ENCODE measurements at places on chromosomes 5 and 9.

- H3K4me3 ChIP-seq, result no peak overlapping the region
- no peak for DNase-seq
- no peak overlapping the region for H3K27ac ChIP-seq
These were observed 283.1 kb downstream of the EFNA5 start for GRCh38 chr5:107387526-107388140.

DNA sequence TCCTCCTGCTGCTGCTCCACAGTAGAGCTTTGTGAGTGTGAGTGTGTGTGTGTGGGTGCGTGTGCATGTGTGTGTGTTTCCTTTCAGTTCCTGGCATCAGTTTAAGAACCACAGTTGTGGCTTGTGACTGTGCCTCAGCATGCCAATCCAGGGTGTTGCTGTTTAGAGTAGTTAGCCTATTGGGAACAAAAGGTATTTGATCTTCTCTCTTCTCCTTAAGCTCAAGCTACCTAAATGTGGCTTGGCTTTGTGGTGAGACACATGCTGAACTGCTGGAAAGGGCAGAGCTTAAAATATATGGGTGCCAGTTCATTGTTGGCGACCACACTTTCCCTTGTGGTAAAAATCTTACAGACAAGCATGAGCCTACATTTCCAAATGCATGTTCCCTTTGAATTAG, 116.6 kb upstream of the BNC2 start:
- DNase-seq, result no peak
- H3K36me3 ChIP-seq, result no peaks in the 10 kb centered on the region
- no peaks in the 10 kb centered on the region for H3K27me3 ChIP-seq
- H3K27ac ChIP-seq, result no peak overlapping the region

GRCh38 chr5:81226286-81226685, 6.8 kb upstream of the CKMT2 start:
- no peak overlapping the region for H3K4me3 ChIP-seq
- no peaks in the 10 kb centered on the region for H3K4me1 ChIP-seq
- H3K27me3 ChIP-seq, result peaks cover 2% of the 10 kb centered on the region
- no peak for DNase-seq

DNA sequence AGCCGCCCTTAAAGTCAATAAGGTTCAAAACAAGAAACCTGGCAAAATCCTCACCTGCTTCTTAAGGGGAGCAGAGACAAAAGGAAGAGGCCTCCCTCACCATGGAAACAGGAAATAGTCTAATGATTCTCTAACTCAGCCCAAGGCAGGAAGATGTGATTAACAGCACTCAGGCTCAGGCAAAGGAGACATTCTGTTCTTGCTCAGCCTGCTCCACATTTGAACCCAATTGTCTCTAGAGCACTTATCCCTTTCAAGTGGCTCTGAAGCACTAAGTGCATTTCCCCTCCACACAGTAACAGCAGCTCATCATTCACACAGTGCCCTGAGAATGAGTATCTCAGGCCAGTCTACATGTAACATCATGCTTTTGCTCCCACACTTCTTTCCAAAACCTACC, 72.3 kb downstream of the NIPSNAP3B start:
- no peak overlapping the region for H3K27ac ChIP-seq
- H3K27me3 ChIP-seq, result no peaks in the 10 kb centered on the region
- H3K4me3 ChIP-seq, result no peak overlapping the region
- peaks cover 26% of the 10 kb centered on the region for H3K36me3 ChIP-seq
- no peak for DNase-seq
- H3K4me1 ChIP-seq, result no peaks in the 10 kb centered on the region

DNA sequence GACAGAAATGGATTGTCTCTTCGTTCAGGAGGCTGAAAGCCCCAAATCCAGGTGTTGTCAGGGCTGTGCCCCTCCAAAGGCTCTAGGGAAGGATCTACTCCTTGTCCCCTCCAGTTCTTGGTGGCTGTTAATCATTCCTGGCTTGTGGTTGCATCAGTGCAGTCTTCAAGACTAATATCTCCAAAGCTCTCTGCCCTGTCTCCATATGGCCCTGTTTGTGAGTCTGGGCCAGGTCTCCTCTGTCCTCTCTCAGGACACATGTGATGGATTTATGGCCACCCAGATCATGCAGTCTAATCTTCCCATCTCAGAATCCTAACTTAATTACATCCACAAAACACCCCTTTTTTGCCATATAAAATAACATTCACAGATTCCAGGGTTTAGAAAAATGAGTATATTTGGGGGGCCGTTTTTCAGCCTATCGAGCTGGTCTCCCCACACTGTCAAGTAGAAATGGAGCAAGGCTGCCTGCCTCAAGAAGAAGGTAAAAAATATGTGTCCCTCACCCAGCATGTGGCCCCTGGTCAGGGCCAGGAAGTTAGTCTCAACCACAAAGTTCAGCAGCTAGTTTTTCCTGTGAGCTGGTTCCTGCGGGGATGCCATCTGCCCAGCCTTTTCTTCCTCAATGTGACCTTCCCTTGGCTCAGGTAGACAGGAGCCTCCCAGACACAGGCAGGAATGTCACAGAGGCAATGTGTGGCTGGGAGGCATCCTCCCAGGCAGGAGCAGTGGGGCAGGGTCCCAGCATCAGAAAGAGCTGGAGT, 509.4 kb downstream of the IRX1 start:
- H3K36me3 ChIP-seq, result no peaks in the 10 kb centered on the region
- no peak for DNase-seq
- H3K4me1 ChIP-seq, result peaks cover 5% of the 10 kb centered on the region
- no peaks in the 10 kb centered on the region for H3K27me3 ChIP-seq
- no peak overlapping the region for H3K27ac ChIP-seq

GRCh38 chr5:141512911-141513626, 24.2 kb downstream of the PCDHGC5 start:
- H3K27me3 ChIP-seq, result no peaks in the 10 kb centered on the region
- H3K27ac ChIP-seq, result peak overlapping the region; percentile 99
- peaks cover 29% of the 10 kb centered on the region for H3K36me3 ChIP-seq
- DNase-seq, result peak; percentile 70
- H3K4me1 ChIP-seq, result peaks cover 37% of the 10 kb centered on the region

GRCh38 chr9:98658951-98659351, 49.8 kb downstream of the GABBR2 start:
- no peak for DNase-seq
- H3K36me3 ChIP-seq, result no peaks in the 10 kb centered on the region
- H3K4me3 ChIP-seq, result no peak overlapping the region
- H3K27ac ChIP-seq, result no peak overlapping the region
- H3K27me3 ChIP-seq, result no peaks in the 10 kb centered on the region
- H3K4me1 ChIP-seq, result no peaks in the 10 kb centered on the region

DNA sequence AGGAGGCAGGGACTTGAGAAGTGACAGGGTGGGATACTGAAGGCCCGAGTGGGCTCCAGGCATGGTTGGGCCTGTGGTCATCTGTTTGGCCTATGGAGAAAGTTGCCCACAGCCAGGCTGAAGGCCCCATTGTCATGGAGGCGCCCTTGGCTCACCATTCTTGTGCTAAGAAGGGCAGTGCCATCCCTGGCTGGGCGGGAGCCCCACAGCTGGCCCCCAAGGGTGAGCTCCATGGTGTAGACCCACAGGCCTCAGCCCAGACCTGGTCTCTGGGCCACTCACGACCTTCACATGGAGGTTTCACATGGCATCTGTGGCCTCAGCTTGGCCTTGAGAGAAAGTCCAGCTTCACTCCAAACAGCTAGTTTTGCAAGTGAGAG, 34.3 kb upstream of the PRDM12 start:
- H3K4me1 ChIP-seq, result peaks cover 4% of the 10 kb centered on the region
- no peak overlapping the region for H3K27ac ChIP-seq
- no peaks in the 10 kb centered on the region for H3K27me3 ChIP-seq
- H3K36me3 ChIP-seq, result peaks cover 88% of the 10 kb centered on the region
- no peak for DNase-seq

DNA sequence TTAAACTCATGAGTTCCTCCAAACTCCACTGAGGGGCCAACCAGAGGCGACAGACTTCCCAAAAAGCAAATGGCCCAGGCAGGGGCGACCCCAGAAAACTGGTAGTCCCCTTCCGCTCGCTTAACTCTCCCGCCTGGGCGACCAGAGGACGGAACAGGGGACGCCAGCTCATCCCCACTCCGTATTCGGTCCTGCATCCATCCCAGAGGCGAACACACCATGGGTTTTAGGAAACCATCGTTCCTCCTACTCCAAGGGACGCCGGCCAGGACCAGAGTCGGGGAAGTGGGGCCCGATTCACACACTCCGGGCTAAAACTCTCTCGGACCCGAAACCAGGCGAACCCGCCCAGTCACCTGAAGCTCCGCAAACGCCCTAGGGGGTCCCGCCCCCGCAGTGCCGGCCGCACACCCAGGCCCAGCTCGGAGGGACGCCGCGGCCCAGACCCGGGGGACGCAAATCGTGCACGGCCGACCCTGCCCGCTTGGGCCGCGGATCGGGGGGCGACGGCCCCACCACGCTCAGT, 478 bp downstream of the TEX10 start:
- peak overlapping the region; percentile 72 for H3K27ac ChIP-seq
- peak; percentile 18 for DNase-seq
- no peaks in the 10 kb centered on the region for H3K27me3 ChIP-seq

GRCh38 chr9:21412107-21412506, 3.2 kb downstream of the IFNA8 start:
- H3K4me3 ChIP-seq, result no peak overlapping the region
- no peaks in the 10 kb centered on the region for H3K27me3 ChIP-seq
- DNase-seq, result no peak
- H3K27ac ChIP-seq, result no peak overlapping the region
- peaks cover 2% of the 10 kb centered on the region for H3K4me1 ChIP-seq
- no peaks in the 10 kb centered on the region for H3K36me3 ChIP-seq

GRCh38 chr5:108251350-108251749, 130.5 kb downstream of the FBXL17 start:
- H3K27me3 ChIP-seq, result no peaks in the 10 kb centered on the region
- no peak for DNase-seq
- H3K4me1 ChIP-seq, result no peaks in the 10 kb centered on the region
- no peaks in the 10 kb centered on the region for H3K36me3 ChIP-seq
- no peak overlapping the region for H3K4me3 ChIP-seq

DNA sequence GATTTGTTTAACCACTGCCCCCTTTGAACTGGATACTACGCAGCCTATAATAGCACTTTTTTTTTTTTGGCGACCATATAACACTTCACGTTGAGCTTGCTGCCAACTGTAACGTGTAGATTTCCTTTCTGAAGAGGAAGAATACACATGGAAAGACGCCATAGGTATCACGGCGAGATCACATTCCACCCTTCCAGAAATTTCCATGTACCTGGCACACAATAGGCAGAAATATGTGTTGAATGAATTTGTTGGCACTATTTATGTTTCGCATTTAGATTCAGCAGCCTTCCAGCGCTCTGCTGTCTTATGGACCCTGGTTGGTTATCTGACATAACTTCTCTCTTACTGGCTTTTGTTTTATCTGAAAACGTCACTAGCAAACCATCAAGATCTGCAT, 250.3 kb downstream of the SLIT3 start:
- no peak overlapping the region for H3K27ac ChIP-seq
- peaks cover 7% of the 10 kb centered on the region for H3K27me3 ChIP-seq
- H3K4me3 ChIP-seq, result no peak overlapping the region

DNA sequence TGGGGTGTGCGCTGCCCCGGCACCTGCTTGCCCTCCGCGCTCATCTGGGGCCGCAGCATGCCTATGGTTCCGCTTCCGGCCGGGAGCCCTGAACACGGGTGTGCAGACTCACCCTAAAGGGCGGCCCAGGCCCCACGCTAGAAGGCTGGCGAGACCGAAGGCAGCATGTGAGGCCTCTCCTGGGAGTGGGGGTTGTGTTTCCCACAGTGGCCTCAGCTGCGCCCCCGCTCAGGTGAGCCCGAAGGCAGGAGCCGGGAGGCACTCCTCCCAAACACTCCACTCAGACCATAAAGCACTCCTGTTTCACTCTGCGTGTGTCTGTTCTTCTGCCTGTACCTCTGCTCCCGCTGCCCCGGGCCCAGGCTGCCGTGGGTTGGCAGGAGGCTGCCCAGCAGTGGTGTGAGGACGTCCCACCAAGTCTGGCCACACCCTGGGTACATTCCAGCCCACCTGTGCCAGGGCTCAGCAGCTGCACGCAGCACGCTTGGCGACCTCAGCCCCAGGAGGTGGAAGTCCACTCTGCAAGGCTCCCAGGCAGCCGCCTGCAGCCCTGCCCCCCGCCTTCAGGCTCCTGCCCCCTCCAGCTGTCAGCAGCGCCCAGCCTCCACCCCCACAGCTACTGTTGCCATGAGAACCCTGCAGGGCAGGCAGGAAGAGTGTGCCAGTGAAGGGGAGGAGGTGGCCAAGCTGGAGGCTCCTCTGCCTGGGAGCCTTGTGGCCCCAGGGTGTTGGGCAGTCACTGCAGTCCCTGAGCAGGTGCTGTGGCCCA, 1.2 kb upstream of the AJM1 start:
- peaks cover 26% of the 10 kb centered on the region for H3K4me1 ChIP-seq
- H3K27ac ChIP-seq, result peak overlapping the region; percentile 66
- DNase-seq, result no peak
- H3K27me3 ChIP-seq, result peaks cover 5% of the 10 kb centered on the region
- H3K36me3 ChIP-seq, result peaks cover 48% of the 10 kb centered on the region

GRCh38 chr9:93136011-93136440, 2.0 kb upstream of the NINJ1 start:
- H3K36me3 ChIP-seq, result no peaks in the 10 kb centered on the region
- H3K4me1 ChIP-seq, result peaks cover 17% of the 10 kb centered on the region
- no peak for DNase-seq
- H3K27ac ChIP-seq, result no peak overlapping the region
- H3K27me3 ChIP-seq, result no peaks in the 10 kb centered on the region
- H3K4me3 ChIP-seq, result no peak overlapping the region

DNA sequence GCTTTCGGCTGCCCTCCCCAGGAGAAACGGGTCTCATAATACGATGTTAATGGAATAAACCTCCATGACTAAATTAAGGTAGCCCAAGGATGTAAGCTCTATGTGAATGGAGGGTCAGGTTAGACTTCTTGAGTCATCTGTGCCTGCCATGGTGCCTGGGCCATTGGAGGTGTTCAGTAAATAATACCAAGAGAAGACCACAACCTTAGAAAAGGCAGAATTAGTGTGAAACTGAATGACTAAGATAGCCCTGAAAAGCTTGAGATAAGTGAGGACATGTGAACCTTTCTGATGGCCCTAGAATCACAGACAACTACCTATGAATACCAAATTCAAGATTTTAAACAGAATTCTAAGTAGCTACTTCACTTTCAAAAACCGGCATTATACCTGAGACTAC, 160.6 kb downstream of the KIAA0825 start:
- H3K27me3 ChIP-seq, result no peaks in the 10 kb centered on the region
- DNase-seq, result no peak
- no peak overlapping the region for H3K4me3 ChIP-seq
- no peaks in the 10 kb centered on the region for H3K4me1 ChIP-seq
- H3K36me3 ChIP-seq, result no peaks in the 10 kb centered on the region
- H3K27ac ChIP-seq, result no peak overlapping the region

DNA sequence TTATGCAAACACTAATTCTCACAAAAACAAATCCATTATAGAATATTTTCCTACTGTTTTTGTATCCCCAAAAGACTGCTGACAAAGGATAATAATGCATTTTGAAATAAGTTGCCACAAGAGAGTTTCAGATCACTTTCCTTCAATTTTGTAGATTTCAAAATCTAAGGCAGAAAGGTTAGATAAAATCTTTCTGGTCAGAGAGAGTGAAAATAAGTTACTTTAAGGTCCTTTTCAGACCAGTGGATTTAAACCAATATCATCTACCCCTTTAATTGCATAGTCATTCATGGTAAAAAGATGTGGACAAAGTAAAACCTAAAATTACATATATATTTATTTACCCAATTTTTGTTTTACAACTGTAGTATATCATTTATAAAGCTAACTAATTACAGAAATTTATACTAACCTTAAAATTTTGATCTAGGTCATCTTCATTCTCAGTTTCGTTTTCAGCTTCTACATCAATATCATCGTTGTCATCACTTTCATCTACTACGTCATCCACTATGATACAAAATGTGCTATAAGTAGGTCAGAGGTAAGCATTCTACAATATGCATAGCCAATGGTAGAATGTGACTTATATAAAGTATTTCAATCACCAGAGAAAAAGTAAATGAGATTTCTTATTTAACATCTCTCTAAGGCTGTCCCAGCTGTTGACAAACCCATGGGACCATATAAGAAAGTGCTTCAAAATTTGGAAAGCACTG, 95.7 kb downstream of the AGTPBP1 start:
- no peak overlapping the region for H3K4me3 ChIP-seq
- no peak for DNase-seq
- H3K27ac ChIP-seq, result no peak overlapping the region
- H3K27me3 ChIP-seq, result no peaks in the 10 kb centered on the region
